ENCODE measurements at places on chromosomes 2 and 18.

- no peak for DNase-seq
Measured at GRCh38 chr2:109404681-109405080, 209.1 kb downstream of the SEPTIN10 start.

- no peak for DNase-seq
Measured at GRCh38 chr2:99106913-99107312, 34.6 kb upstream of the C2orf15 start.

GRCh38 chr18:58253871-58254270, 209.8 kb downstream of the NEDD4L start:
- no peak for DNase-seq

DNA sequence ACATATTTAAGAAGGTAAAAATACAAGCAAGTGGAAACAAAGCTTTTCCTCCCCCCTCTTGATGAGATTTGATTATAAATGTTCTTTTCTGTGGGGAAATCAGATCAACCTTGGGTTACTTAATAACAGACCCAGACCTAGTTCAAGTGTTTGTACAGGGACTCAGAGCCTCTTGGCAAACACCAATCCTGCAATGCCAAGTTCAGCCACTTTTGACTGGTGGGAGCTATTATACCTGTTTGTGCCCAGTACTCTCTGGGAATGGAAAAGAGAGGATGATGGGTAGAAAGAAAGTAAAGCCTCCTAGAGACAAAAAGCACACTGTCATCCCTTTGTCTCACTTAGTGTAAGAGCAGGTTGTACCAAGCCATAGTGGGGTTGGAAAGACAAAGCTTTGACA, 63.8 kb upstream of the EPHA4 start:
- DNase-seq, result no peak

DNA sequence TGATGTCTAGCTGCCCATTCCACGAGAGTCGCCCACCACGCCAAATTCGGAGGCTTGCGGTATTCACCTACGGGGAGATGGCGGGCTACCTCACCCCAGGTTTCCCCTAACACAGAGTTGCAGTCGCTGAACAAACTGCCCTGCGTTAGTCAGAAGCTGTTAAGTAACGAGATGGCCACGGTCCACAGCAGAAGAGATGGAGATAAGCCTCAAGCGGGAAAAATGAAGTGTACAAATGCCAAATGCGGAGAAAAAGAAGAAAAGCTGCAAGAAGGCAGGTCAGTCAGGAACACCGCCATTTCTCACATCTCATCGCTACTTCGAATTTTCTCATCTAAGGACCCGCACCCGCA, 425 bp downstream of the ASB3 start:
- DNase-seq, result no peak

- no peak for DNase-seq
Measured at GRCh38 chr2:233363744-233364235, 9.5 kb downstream of the DGKD start.

- no peak for DNase-seq
Measured at GRCh38 chr2:24065341-24065740, 10.8 kb downstream of the SF3B6 start.

DNA sequence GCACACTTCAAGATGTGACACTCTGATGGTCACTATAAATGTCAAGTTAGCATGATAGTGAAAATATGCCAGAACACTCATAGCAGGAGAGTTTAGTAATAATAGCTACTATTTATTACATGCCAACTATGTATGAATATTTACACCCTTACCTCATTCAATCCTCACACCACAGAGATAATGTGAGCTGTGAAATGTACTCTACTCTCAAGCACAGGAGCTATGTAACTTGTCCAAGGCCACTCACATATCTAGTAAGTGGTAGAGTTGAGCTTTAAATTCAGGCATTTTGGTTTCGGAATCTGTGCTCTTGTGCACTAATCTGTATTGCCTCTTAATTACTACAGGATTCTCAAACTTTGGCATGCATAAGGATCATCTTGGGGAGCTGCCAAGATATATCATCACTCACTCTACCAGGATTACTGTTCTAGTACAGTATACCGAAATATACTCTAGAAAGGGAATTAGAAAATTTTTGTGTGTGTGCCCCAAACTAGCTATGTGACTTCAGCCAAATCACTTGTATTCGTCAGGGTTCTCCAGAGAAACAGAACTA, 154.3 kb downstream of the PLCL1 start:
- DNase-seq, result no peak

DNA sequence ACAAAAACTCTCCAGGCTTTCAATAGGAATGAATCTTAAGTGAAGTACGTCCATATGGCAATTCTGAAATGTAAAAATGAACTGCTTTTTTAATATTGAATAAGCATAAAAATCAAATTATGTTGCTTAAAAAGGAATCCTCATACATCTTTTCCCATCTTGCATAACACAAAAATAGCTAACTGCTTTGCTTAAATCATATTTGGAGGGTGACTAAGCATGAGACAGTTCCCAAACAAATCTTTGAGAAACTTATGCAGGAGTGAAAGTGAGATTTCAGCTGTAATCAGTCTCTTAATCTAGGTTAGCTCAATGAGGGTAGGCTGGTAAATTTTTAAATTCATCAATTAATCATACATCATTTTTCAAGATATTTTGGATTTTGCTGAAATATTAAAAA, 111.5 kb downstream of the MBD5 start:
- DNase-seq, result no peak

GRCh38 chr2:105809097-105809473, 64.4 kb downstream of the NCK2 start:
- no peak for DNase-seq

DNA sequence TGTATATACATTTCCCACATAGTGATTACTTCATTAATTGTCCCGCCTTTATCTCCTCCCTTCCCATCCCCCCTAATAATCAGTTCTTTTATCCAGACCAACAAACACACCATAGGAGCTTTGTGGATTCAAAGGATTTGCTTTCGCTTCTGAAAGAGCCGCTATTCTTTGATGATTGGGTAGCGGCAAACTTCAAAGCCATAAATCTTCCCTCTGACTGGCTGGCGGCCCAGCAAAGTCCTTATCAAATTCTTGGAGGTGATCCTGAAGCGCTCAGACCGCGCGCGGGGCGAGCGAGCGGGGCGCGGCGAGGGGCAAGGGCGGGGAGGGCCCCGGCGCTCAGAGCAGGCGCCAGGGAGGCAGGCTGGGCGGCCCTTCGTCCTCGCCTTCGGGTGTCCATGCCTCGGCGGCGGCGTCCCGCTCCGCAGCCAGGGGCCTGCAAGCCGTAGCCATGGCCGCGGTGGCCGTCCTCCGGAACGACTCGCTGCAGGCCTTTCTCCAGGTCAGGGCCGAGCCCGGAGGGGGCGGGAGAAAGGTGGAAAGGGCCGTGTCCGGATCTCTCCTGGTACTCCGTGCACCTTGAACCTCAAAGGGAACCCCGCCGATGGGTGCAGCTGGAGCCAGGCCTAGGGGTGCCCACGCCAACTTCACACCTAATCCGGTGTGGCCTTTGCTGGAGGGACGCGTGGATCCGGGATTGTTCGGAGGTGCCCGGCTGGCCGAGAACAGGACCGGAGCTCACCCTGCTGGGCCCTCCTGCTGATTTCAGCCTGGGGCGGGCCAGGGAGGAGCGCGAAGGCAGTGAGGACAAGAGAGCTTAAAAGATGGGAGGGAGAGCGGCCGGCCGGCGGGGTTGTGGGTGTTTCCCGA, at the start of gene SP5:
Gene SP5, plus strand, starts transcription at position 276 of the 870 bp plus-strand sequence. Its CDS starts 176 bp downstream, at position 452.
- no peak for DNase-seq

GRCh38 chr2:41966431-41966893, 81.4 kb upstream of the PKDCC start:
- DNase-seq, result no peak

DNA sequence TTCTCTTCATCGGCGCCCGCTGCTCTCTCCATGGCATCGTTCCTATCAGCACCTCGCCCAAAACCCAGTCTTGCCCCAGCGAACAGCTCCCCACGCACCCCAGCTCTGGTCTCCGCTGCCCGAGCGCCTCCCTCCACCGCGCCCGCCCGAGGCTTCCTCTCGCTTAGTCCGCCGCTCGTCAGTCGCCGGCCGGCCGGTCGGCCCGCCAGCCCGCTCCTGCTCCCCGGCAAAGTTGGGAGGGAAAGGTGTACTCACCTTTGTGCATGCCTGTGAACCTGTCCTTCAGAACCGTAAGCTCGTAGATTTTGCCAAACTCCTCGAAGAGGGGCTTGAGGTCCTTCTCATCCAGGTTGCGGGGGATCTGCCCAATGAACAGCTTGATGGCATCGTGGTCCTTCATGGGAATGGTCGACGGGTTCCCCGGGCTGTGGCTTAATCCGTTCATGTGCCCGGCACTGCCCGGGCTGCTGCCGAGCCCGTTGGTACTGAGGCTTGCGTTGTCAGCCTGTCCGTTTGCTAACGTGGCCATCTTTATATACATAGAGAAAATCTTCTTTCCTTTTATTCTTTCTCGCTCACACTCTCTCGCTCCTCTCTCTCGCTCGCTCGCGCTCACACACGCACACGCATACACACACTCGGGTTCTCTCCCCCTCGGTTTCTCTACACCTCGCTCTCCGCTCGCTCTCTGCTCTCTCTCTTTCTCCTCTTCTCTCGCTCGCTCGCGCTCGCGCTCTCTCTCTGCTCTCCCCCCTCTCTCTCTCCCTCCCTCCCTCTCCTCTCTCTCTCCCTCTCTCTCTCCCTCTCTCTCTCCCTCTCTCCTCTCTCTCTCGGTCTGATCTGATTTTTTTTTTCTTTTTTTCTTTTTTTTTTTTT, at the start of gene CELF4:
Gene CELF4, minus strand, starts transcription at position 698 of the 876 bp plus-strand sequence.
- DNase-seq, result no peak

- DNase-seq, result no peak
Measured at GRCh38 chr2:83784947-83785346, 674.1 kb downstream of the SUCLG1 start.

GRCh38 chr2:109645412-109646184, 31.4 kb downstream of the SOWAHC start:
- no peak for DNase-seq

GRCh38 chr2:62313449-62314227, 117.7 kb downstream of the B3GNT2 start:
- DNase-seq, result peak; percentile 91

DNA sequence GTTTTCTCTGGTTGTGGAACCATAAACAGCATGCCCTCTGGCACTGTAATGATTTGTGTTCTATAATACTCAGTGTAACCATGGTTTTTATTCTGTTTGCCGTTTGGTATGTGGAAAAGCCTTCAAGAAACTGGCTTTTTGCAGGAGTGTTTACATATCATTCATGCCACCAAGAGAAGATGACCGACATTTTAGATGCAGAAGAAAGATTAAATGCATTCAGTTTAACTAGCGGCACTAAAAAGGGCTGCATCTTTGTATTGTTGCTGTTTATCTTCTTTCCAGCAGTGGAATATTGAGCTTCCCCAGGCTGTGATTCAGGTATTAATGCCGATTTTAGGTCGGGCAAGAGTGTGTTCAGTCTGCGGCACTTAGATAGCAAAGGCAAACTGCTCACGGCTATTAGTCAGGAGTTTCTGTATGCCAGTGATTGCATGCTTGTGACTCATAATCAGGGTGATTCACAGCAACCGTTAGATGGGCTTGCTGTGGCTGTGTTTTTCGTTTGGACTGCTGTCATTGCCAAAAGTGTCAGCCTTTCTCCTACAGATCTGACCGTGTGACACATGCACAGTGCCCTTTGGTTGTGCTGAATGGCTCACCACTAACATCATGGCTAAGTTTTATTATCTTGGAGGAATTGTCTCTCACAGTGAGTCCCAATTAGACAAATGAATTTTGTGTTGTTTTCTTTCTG, 479.7 kb downstream of the PARD3B start:
- no peak for DNase-seq

GRCh38 chr2:20108655-20109396, 57.4 kb upstream of the LAPTM4A start:
- DNase-seq, result no peak
